ENCODE measurements at places on chromosomes 12 and 14. TPM values are rescaled to one million over a fixed set of nuclear protein-coding genes. Genes with fewer than 3 reads are reported as not detected.

Gene FAM90A1
- 0.33 TPM for total RNA-seq

Gene LRP10
- 71.9 TPM for total RNA-seq

Gene CCDC38
- total RNA-seq: not detected

Gene ZNF641
- 8.1 TPM for total RNA-seq

Gene OLR1
- 1.2 TPM for total RNA-seq

Gene NANOG
- total RNA-seq: not detected

Gene AKAP3
- 1.5 TPM for total RNA-seq

Gene KRT3
- not detected for total RNA-seq

Gene PZP
- not detected for total RNA-seq

Gene CACNA1C
- total RNA-seq: 11.4 TPM

Gene TEX52
- total RNA-seq: not detected

Gene SYNDIG1L
- not detected for total RNA-seq

Gene PRH2
- not detected for total RNA-seq

Gene HOXC5
- not detected for total RNA-seq

Gene ASB2
- 0.99 TPM for total RNA-seq

Gene RFLNA
- 0.26 TPM for total RNA-seq

Gene LRFN5
- total RNA-seq: 3.6 TPM

Gene CEBPE
- not detected for total RNA-seq

Gene DLK1
- total RNA-seq: not detected

Gene MAP3K9
- 0.17 TPM for total RNA-seq

Gene CLEC2A
- not detected for total RNA-seq

Gene PCNX1
- total RNA-seq: 69.4 TPM

Gene EMP1
- 53.5 TPM for total RNA-seq

Gene MANSC4
- total RNA-seq: 0.17 TPM

Gene FAM186B
- total RNA-seq: 0.51 TPM

Gene FOXN4
- not detected for total RNA-seq

Gene KCNJ8
- 7.4 TPM for total RNA-seq

Gene TMEM121
- total RNA-seq: 8.0 TPM

Gene FBXO34
- total RNA-seq: 23.4 TPM

Gene SETD1B
- 3.5 TPM for total RNA-seq

Gene HRK
- total RNA-seq: under 0.01 TPM

Gene AKAP6
- total RNA-seq: 10.9 TPM

Gene SERPINA6
- total RNA-seq: not detected

Gene BEST3
- total RNA-seq: not detected

Gene EML5
- total RNA-seq: 0.66 TPM

Gene GNG2
- 19.0 TPM for total RNA-seq

Gene BLTP3B
- total RNA-seq: 38.3 TPM

Gene P2RX7
- 16.7 TPM for total RNA-seq

Gene FKBP11
- total RNA-seq: 12.6 TPM

Gene TTC6
- total RNA-seq: 0.17 TPM

Gene CLEC6A
- total RNA-seq: not detected

Gene CERS5
- total RNA-seq: 36.7 TPM

Gene KRT2
- total RNA-seq: not detected

Gene PTPRO
- total RNA-seq: 0.33 TPM

Measured in fibroblast of lung (primary cell).